ENCODE measurements at places on chromosomes 6 and 20.

DNA sequence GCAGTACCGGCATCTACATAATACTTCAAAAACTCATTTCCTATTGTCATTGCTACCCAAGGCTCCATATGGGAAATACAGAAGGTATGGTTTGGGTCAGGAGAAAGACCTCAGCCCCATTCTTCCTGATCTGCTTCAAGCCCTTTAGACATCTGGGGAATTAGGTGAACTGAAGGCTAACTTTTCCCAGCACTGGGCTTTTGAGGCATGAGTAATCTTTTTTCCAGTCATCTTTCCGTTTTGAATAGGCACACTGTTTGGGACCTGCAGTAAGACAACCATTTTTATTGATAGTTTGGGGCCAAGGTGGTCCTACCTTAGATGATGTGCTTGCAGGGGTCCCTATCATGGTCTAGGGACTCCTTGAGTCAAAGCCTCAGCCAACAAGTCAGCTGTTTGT lies 198.4 kb downstream of the HAO1 start:
- DNase-seq, result no peak

DNA sequence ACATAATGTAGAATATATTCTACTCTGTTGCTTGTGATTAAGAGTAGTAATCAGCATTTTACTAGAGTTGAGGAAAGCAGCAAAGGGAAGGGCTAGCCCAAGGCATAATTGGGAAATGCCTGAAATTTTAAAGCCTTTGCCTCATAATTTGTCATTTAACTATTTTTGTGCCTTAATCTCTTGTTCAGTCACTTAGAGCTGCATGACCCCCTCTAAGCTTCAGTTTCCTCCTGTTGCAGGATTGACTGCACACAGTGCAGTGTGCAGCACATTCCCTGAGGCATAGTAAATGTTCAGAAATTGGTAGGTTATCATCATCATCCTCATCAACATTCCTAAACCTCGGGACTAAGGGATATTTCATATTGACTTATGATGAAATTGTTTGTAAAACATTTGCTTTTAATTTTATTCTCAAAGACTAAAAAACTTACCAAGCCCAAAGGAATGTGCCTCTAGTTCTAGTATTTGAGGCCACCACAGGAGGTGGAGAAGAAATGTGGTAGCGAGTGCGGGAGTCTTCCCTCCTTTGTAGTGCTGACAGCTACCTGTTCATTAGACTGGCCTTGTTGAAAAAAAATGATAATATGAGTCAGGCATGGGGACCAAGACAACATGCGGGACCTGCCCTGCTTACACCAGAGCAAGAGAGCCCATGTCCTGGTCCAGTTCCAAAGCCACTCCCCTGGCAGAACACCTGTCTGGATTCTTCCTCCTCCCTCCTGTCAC lies 14.8 kb upstream of the TENT5A start:
- no peak for DNase-seq

- DNase-seq, result no peak
Measured at GRCh38 chr20:54074511-54074910, 4.1 kb upstream of the BCAS1 start.

DNA sequence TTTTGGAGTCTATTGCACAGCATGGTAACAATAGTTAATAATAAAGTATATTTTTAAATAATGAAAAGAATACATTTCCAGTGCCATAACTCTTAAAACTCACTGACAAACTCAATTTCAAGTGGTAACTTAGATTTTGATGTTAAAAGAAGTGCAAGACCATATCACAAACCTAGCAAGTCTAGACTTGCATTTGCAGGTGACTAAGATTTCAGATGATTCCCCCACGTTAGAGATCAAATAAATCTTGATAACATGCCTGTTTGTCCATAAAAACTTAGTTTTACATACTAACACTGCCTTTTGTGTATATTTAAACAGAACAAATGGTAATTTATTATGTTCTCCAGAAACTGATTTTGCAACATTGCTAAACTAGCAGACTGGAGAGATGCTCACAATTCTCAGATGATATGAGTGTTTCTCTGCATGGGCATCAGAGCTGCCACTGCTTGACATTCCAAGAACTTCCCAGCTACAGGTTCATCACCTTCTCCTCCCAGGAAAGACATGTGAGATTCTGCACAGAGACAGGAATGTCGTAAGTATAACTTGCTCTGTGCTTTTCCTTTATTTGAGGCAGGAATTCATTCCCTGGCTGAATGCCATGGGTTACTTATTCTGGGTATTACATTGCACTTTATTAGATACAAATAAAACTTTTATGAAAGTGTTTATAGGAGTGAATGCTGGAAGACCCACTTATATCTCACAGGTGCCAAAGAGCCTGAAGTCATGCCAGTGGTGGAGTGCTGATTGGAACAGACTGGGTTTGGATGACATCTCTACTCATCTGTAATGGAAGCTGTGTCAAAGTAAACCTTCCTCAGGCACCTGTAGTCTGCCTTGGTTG lies 160.2 kb upstream of the FOXA2 start:
- no peak for DNase-seq

DNA sequence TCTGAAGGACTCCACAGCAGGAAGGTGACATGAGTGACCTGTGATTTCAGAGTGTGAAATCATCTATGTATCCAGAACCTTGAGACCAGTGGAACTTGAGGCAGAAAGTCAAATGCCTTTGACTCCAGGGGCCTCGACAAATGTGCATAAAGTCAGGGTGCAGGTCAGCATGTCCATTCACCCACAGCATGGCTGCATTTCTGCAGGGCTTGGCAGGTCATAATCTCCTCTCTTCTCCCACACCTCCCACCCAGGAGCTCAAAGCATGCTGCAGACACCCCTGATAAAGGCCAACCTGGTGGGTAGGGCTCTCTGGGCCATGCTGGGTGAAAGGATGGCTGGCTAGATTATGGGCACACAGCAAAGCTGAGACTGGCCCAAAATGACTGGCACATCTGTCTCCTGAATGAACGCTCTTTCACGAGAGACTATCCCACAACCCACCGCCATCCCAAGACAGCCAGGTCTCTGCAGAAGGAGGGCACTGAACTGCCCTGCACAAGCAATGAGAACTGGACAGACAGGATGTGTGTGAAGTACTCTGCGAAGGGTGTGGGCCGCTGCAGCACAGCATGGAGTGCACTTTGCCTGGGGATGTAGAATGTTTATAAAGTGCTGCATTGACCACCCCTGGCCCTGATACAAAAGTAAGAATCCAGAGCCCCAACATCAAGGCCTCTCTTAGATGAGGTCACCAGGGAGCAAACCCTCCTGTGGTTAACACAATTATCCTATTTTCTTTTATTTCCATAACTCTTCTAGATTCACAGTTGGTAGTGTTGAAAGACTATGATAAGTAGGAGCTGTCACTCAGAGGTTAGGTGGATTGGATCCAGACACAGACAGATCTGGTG lies 78.2 kb upstream of the NXT1 start:
- no peak for DNase-seq

DNA sequence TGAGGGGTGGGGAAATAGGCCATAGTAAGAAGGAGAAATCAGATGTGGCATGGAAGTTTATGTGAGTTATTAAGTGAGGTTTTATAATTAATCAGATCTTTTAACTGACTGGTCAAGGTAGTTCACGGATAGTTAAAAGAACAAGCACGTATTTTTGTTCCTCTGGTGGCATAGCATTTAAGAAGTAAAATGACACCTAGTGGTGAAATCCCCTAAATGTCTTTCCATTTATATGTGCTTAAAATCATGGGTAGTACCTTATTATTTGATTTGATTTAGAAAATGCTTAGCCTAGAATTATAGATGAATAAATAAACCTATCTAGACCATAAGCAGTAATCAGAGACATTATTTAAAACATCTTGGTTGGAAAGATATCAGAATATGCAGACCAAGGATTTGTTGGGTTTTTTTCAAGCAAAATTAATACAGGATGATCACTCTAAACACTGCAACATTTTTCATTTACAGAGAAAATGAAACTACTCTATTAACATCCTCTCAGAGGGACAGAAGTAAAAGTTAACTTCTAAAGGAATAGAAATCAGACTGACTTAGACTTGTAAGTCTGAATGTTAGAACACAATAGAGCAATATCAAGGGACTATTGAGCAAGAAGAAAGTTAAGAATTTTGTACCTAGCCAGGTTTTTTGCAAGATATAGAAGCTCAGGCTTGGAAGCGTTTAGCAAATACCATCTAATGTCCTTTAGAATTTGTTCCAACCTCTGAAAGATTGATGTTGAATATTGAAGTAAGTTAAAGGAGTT lies 81.1 kb downstream of the STXBP5 start:
- DNase-seq, result peak; percentile 55

Data from CD4-positive, alpha-beta T cell treated with Interleukin-4 for 1 hour (primary cell).